Activated naive CD8-positive, alpha-beta T cell treated with anti-CD3 and anti-CD28 coated beads, Interleukin-2, amount 50 U/mL, for 16 hours (primary cell): ENCODE measurements at places on chromosomes 13 and 19.

GRCh38 chr13:104580931-104581330 lies 1514.7 kb upstream of the SLC10A2 start:
- DNase-seq = no peak

DNA sequence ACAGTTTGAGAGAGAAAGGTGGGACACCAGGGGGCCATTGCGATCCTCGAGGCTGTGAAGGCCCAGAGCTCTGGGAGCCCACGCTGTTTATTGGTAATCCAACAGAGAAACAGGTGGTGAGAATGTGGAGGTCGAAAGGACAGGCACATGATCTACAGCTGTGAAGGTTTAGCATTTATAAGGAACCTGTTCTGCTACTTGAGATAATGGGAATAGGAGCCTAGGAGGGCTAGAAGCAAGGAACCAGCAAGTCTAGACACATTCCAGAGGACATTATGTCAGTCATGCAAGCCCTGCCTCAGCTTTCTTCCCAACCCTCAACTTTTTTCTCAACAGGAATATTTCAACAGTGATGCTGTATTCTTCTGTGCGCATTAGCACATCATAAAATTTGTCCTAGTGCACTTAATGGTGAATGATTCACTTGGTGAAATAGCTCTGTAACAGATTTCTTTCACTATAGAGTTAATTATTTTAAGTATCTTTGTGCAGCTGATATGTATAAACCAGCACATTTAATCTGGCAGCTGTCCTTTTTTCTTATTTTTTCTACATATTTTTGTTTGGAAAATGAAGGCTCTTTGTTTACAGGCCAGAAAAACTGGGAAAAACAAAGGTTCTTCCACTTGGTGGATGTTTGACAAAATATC lies 25.4 kb downstream of the ZNF90 start:
- no peak for DNase-seq

GRCh38 chr13:79389026-79389425 lies 17.0 kb downstream of the RBM26 start:
- DNase-seq = no peak

DNA sequence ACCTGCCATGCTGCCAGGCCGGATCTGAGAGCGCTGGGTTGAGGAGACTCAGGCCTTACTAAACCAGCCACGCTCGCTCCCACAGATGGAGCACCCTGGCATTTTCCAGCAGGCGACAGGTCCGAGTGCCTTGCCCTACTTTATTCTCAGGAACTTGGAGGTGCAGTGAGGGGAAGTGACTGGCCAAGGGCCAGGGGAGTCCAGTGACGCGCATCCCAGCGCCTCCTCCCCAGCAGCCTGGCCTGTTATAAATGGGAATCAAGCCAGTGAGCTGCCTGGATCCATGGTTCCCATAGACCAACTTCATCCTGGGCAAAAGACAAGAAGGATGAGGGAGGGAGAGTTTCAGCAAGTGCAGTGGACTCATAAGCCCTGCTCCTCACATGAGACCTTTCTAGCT lies 35.5 kb downstream of the TMED1 start:
- DNase-seq = no peak

DNA sequence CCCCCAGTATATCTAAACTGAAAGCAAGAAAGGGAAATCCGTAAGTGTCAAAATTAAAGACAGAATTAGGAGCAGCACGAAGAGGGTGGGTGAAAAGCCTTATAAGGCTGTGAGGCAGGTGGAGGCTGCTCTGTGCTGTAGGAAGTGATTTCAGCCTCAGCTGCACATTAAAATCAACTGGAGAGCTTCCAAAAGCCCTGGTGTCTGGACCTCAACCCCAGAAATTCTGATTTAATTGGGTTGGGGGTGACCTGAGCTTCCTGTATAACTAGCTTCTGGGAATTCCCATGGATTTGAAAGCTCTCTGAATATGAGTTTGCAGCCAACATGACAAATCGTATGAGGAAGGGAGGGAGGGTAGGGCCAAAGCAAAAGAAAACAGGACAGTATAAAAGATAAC lies 242.4 kb upstream of the TMTC4 start:
- DNase-seq = no peak

DNA sequence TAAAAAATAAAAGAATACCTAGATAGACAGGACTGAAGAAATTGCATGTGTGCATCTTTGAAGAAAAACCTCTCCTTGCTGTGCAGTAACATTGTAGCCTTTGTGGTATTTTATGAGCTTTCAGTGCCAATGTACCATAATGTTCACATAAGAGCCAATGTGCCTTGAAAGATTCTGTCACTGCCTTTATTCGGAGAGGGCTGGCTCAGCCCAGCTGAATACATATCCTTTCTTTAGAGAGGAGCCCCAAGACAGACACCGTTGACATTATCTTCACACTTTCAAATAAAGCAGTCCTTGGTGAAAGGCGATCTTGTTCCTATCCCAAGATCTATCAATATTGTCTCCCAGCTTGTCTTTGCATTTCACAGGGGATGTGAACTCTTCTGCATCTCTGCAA lies 18.5 kb upstream of the CNMD start:
- no peak for DNase-seq

DNA sequence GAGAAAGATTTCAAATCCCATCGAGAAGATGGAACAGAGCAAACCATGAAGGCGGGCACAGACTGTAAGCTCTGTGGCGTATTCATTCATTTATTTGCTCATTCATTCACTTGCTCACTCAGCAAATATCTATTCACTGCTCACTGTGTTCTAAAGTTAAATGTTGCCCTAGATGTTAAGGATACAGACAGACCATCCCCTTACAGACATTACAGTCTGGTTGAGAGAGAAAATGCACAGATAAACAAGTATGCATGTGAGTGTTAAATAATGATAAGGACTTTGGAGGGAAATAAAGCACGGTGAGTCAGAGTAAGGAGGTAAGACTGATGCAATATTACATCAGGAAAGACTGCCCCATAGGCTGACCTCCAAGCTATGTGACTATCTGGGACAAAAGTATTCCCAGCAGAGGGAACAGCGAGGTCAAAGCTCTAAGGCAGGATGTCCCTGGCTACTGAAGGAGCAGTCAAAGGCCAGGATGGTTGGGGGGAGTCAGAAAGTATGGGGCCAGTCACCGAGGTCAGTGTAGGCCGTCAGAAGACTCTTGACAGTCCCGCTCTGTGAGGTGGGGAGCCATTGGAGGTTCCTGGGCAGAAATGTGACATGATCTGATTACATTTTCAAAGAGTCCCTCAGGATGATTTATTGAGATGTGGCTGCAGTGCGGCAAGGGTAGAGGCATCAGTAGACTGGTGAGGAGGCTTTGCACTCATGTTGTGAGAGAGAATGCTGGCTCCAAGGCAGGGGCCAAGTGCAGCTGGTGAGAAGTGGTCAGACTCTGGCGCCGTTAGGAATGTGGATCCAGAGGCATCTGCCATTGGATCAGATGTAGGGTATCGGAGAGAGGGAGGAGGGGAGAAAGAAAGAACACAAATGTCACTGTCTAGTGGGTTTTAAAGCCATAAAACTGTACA lies 37.9 kb downstream of the MBNL2 start:
- no peak for DNase-seq

DNA sequence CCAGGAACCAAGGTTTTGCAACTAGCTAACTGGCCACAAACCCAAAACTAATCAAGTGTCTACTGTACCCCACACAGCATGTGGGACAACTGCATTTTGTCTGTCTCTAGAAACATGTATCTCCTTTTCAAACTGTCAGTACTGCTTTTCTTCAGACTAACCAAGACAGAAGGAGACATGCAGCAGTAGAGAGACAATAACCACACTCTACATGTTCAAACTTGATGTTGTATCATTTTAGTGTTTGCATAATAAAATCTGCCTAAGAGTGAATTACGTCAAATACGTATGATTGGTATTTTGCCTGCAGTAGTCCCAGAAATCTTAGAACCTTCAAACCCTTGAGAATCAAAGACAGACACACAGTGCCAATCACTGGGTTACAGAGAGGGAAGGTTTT lies 22.0 kb upstream of the FREM2 start:
- DNase-seq = no peak

GRCh38 chr19:55857149-55857548 lies 20.8 kb downstream of the NLRP4 start:
- DNase-seq = no peak

DNA sequence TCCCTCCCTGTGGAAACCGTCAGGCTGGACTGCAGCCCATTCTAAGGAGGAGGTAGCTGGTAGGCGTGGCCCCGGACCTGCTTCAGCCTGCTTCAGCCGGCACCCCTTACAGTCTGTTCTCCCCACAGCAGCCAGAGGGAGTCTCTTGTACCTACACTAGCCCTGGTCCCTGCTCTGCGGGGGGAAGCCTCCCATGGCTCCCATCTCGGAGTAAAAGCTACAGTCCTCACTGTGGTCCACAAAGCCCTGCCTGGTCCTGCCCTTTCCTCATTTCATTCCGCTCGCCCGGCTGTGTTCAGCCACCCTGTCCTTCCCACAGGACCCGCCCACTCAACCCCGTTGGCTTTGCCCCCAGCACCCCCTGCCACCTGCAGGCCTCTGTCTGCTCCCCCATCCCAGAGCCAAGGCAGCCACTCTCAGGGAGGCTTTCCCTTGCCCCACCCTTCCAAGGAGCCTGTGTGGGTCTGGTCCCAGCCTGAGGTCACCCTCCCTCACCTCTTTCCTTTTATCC lies 1.3 kb downstream of the PGLYRP1 start:
- no peak for DNase-seq
